ENCODE measurements at places on chromosomes 1 and 21.
A peak's percentile ranks its signal among the peaks of the same experiment; 100 is the strongest.

DNA sequence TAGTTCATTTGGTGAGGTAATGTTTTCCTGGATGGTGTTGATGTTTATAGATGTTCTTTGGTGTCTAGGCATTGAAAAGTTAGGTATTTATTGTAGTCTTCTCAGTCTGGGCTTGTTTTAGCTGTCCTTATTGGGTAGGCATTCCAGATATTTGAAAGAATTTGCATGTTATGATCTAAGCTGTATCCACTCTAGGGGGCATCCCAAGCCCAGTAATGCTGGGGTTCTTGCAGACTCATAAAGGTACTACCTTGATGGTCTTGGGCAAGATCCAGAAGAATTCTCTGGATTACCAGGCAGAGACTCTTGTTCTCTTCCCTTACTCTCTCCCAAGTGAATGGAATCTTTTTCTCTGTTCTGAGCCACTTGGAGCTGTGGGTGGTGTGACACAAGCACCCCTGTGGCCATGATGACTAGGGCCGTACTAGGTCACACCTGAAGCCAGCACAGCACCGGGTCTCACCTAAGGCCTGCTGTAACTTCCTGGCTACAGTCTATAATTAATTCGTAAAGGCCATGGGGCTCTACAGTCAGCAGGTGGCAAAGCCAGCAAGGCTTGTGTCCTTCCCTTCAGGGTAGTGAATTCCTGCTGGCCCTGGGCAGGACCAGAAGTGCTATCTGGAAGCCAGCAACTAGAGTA lies 74.8 kb upstream of the PDE4B start:
- no peak for DNase-seq

DNA sequence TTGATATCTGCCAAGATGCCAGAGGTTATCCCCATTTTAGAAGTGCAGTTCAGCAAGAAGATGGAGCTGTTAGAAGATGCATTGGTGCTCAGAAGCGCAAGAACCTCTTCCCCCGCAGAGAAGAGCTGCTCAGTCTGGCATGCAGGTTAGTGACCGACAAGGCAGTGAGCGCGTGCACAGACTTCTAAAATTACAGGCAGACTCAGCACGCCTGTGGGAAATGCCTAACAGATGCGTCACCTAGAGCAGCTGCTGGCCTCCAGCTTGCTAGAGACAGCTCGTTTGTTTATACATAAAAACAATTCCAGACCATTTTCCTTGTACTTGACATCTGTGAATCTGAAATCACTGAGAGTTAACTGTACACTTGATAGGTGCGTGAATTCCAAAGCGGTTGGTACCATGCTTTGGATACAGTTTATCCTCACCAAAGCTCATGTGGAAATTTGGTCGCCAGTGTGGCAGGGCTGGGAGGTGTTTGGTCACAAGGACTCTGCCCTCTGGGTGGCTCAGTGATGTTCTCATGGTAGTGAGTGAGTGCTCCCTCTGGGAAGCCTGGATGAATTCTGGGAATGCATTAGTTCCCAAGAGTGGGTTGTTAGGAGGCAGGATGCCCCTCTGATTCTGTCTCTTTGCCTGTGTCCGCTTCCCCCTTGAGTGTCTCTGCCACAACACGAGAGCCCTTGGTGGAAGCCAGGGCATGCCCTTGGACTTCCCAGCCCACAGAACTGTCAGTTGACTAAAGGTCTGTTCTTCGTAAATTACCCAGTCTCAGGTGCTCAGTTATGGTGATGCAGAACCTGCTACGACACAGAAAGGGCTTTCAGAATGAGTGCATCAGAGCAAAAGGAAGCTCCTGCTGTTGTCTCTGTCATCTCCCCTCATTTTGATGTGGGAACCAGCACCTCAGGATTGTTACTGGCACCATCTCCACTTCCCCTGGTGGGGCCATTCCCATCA lies 24.4 kb downstream of the SNAP47 start:
- DNase-seq: no peak

DNA sequence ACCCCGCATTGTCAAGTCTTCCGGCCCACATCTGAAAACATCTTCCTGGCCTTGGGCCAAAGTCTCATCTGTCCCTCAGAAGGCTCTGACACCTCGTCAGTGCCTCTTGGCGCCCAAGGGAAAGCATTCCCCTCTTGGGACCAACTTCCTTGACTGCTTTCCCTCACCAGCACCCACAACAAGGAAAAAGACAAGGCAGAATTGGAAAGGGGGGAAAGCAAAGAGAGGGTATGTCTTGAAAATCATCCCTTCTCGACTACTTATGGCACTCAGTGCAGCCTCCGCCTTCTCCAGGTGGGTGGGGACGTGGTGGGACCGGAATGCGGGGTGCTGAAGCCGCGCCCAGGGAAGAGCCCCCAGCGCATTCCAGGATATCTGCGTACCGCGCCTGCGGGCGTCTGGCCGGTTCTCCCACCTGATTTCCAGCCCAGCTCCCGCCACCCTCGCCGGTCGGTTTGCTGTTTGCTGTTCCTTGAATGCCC lies 554 bp upstream of the SLC39A1 start:
- peak; percentile 82 for DNase-seq

DNA sequence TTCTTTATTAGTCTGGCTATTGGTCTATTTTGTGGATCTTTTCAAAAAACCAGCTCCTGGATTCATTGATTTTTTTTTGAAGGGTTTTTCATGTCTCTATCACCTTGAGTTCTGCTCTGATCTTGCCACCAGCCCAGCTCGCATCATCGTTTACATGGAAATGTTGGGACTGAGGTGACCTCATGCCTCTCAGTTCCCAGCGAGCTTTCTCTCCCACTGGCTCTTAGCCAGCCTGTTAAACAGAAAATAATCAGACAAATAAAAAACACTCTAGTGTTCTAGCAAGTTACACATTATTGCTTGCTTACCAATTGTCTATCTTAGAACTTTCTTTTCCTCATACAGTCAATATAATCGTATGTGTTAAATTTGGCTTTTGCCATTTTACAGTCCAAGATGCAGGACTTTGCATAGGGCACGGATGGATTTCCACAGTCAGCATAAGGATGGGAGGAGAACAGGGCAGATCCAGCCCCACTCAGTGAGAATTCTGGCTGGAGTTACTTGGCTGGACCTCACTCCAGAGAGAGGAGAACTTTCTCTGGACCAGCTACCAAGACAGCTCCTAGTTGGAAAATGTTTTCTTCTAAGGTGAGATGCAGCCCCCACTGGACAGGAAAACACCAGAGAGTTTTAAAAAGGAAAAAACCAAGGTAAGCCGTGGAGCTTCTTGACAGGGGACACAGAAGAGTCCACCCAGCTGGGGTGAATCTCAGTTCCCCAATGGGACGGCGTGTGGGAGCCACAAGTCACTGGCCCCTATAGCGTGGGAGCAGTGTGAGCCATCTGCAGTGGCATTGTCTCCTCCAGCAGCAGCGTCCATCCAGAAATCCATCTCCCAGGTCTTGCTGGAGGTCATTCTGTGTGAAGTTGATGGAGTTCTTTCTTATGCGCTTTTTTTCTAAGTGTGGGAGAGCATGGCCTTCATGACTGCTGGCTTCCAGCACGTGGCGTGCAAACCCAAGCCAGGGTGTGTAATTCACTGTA lies 17.6 kb downstream of the PGBD2 start:
- DNase-seq: no peak

DNA sequence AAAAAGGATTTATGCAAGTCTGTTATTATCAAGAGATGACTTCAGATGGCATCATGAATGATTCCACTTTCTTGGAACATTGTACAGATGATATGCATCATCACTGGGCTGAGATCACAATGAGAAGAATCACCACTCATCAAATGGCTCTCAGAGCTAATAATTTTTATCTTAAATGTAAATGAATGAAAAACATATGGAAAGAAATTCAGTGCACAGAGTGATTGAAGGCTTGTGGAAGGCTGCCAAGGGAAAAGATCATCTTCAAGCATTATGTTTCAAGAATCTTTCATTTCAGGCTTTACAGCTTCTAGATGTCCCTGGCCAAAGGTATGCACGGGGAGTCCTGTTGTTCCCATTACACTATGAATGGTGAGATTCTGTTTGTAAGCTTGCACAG lies 955.7 kb downstream of the TTLL7 start:
- DNase-seq: no peak

- DNase-seq: no peak
Measured at GRCh38 chr1:193070942-193071341, 11.5 kb downstream of the RO60 start.

DNA sequence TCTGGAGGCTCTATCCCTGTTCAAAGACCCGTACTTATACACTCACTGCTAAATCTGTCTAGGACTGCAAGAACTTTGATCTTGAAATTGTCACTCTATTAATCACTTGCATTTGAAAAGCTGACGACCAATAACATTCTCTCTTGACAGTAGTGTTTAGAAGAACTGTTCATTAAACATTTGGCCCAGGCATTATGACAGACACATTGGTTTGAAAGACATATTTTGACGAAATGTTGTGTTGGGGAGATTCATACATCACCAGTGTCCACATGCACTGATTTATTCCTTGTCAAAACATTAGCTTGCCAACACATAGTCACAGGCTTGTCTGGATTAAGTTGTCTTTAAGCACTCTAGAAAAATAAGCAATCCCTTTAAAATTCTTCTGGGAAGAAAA lies 951.3 kb downstream of the ADGRL2 start:
- no peak for DNase-seq
